ENCODE measurements at places on chromosomes 4 and X.

GRCh38 chr4:38530486-38530885 lies 133.5 kb upstream of the KLF3 start:
- no peak for DNase-seq

DNA sequence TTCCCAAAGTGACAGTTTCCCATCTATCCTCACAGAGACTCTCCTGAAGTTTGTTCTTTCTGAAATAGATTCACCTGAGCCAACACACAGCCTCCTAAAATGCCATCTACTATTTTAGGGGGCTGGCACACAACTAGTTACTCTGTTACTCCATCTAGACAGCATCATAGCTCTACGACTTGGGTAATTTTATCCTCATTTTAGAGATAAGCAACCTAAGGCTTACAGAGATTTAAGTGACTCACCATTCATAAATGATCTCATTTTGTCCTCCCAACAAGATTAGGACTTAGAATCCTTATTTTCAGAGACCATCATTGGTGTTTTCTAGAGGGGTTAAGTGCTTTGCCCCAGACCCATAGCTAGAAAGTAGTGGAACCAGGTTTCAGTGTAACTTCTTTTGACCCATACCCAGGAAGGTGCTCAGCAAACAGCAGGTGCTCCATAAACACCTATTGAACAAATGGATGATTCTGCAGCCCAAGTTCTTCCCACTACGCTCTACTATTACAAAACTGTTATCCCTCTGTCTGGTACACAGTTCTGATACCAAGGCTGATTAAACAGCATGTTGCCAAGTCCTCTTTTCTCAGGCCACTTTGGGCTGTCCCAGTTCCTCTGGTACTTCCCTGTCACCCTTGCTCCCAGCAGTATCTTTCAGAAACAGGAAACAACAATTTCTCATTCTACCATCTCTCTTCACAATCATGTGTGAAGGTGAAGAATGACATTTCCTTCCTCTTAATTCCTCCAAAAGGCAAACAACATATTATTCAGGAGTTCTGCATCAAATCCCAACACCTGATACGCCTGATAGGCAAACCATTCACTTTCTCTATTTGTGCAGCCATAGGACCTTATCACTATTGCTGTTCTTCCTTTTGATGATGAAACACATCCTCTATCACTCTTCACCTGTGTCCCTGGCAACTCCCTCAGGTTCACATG lies 304.7 kb upstream of the TAPT1 start:
- DNase-seq: no peak

- no peak for DNase-seq
Observed at GRCh38 chrX:68851082-68851481, 22.3 kb downstream of the EFNB1 start.

GRCh38 chrX:47863187-47863586 lies 26.5 kb downstream of the ZNF81 start:
- DNase-seq: no peak

DNA sequence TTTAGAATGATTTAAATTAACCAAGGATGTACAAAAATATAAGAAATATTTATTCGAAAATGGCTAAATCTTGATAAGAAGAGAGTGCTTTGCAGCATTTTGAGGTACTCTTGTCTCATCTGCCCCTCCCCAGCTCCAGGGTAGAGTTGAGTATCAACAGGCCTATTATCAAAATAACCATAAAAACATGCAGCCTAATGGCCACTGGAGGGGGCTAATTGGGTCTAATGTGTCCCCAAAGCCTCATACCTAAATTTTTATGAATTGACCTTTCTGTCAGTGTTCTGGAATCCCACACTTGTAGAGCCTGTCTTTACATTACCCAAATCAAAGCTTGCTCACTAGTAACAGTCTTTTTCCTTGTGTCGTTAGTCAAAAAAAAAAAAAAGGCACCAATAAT lies 544.9 kb upstream of the CPXCR1 start:
- DNase-seq: no peak

GRCh38 chr4:183139058-183139750 lies 40.1 kb downstream of the WWC2 start:
- DNase-seq: no peak

- DNase-seq: no peak
Observed at GRCh38 chrX:3393178-3393577, 46.7 kb upstream of the MXRA5 start.
